ENCODE measurements at places on chromosomes 5 and 9. TPM values are rescaled to one million over a fixed set of nuclear protein-coding genes. Genes with fewer than 3 reads are reported as not detected.

DNA sequence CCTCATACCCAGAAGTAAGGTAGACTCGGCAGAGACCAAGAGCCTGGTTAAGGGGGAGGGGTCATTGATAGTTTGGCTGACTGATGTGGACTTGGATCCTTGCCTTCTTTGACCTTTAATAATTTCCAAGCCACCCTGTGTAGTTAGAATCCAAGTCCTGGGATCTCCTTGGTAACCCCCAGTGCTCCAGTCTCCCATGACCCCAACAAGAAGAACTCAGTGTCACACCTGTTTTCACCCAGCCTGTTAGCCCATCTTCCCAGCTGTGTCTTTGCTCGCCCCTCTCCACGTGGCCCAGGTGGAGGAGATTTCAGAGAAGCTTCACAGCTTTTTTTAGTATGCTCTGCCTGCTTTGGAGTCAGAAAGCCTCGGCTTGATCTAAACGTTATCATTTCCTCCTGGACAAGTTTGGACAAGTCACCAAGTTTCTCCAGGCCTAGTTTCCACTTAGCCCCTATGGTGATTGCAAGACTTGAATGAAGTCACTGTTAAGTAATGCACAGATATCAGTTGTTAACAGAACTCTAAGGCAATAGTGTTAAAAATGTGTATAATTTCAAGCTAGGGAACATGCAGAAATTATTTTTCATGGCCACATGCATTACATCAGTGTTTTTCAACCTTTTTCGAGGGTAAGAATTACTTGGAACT, 170.0 kb downstream of the TMEM38B start:
- no peak overlapping the region for H3K27ac ChIP-seq
- peaks cover 2% of the 10 kb centered on the region for H3K27me3 ChIP-seq
- no peaks in the 10 kb centered on the region for H3K36me3 ChIP-seq
- no peak overlapping the region for H3K4me3 ChIP-seq

- no peak for DNase-seq
- no peaks in the 10 kb centered on the region for H3K27me3 ChIP-seq
- 0 out of 2 replicates have a peak, but pooled peaks cover 4% of the 10 kb centered on the region for H3K36me3 ChIP-seq
- H3K4me1 ChIP-seq: peaks cover 15% of the 10 kb centered on the region
- H3K27ac ChIP-seq: no peak overlapping the region
- H3K4me3 ChIP-seq: no peak overlapping the region
These were observed 2.6 kb downstream of the CCDC125 start for GRCh38 chr5:69329905-69330489.

- H3K27ac ChIP-seq: no peak overlapping the region
These were observed 347.0 kb downstream of the NTRK2 start for GRCh38 chr9:85016384-85017006.

Gene GPR151
- total RNA-seq: not detected

GRCh38 chr5:14497311-14497710, 84.3 kb upstream of the OTULINL start:
- peaks cover 57% of the 10 kb centered on the region for H3K36me3 ChIP-seq
- H3K27me3 ChIP-seq: peaks cover 40% of the 10 kb centered on the region
- DNase-seq: no peak
- no peak overlapping the region for H3K4me3 ChIP-seq
- H3K27ac ChIP-seq: no peak overlapping the region

DNA sequence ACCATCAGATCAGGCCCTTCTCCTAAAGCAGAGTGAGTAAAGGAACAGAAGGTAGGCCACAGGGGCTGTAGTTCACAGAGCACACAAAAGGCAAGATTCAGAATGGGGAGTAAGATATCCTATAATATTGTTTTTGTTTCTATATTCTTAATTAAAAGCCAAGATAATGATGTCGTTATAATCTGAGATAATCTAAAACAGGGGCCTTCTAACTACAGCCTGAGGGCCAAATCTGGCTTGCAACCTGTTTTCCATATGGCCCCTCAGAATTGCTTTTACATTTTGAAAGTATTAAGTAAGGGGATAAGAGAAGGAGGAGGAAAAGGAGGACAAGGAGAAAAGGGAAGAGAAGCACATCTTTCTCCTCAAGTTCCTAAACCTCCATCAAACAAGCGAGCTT, 435.8 kb downstream of the CSNK1G3 start:
- H3K4me1 ChIP-seq: peaks cover 27% of the 10 kb centered on the region
- H3K27me3 ChIP-seq: peaks cover 16% of the 10 kb centered on the region
- H3K4me3 ChIP-seq: no peak overlapping the region

GRCh38 chr5:32692036-32692746, 18.9 kb upstream of the NPR3 start:
- peaks cover 9% of the 10 kb centered on the region for H3K36me3 ChIP-seq
- peak; percentile 77 for DNase-seq
- peaks cover 3% of the 10 kb centered on the region for H3K27me3 ChIP-seq
- H3K4me1 ChIP-seq: peaks cover 55% of the 10 kb centered on the region

Gene AMBP
- not detected for total RNA-seq
